Activated T-helper 2 cell treated with anti-CD3 and anti-CD28 coated beads, Interferon-gamma antibody, Interleukin-2, Interleukin-4, amounts not matched to agents 10 μg/mL and 5 μg/mL and 100 μg/mL, durations not matched to agents 14 hours and 24 hours and 36 hours (primary cell): ENCODE measurements at places on chromosomes 11 and 22.

GRCh38 chr11:36454551-36454940, 55.5 kb downstream of the TRAF6 start:
- no peak for DNase-seq

- no peak for DNase-seq
Measured at GRCh38 chr11:60274416-60274815, 6.0 kb upstream of the MS4A4A start.

- DNase-seq: no peak
Measured at GRCh38 chr11:60863550-60864521, 3.5 kb upstream of the ZP1 start.

- no peak for DNase-seq
Measured at GRCh38 chr22:26463688-26464087, 19.9 kb downstream of the HPS4 start.

GRCh38 chr22:30582788-30583545, 8.5 kb upstream of the GAL3ST1 start:
- DNase-seq: no peak

DNA sequence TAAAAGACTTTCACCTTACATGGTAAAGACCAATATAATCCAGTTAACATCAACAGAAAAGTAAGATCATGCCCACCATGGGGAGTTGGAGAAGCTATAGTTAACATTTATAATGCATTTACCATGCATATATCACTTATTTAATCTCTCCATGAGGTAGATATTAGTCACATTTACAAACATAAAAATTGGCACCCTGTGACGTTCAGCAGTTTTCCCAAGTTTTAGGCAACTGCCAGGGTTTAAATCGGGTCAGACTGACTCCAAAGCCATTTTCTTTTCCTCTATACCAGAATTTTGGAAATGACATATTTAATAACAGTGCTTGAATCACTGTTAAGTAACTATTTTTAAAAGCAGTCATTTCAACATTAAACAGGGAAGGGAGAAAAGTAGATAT, 266.3 kb downstream of the DDX10 start:
- DNase-seq: no peak
